Stimulated activated CD8-positive, alpha-beta memory T cell treated with anti-CD3 and anti-CD28 coated beads, Interleukin-7, amount 100 ng/mL, for 1 hour (primary cell): ENCODE measurements at places on chromosomes 3 and 15.

DNA sequence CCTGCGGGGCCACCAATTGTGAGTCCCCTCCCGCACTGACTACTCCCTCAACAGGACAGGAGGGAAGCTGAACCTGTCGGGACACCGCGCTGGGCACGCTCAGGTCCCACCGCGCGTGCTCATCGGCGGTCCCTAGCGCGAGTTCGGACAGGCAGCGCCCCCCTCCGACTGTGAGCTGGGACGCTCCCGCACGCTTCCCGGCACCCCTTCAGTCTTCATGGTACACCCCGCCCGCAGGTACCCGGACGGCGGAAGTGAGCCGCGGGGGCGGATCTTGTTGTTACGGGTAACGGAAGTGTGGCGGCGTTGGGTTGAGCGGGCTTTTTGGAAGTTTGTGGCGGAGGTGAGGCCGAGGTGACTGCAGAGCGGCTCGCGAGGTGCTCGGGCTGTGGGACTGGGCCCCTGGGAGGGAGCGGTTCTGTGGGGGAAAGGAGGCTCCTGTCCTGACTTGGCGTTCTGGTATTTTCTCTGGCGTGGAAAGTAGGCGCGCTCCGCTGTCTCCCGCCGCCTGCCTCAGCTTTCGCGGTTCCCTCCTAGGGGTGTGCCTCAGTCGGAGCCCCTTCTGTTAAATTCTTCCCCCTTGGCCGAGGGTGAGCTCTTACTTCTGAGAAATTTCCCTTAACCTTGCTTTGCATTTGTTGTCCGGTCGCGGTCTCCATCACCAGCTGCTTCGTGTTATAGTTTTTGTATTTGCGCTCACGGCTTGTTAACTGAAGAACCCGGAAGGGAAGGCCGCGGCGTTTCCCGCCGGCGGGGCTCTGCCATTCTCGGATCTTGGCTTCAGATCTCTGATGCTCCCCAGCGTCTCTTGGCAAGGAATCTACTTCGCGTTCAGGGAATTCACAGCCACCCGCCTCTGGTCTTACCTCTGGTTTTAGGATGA, at the start of gene FANCI:
Gene FANCI (plus strand): TSS at position 289 of the 883 bp plus-strand sequence. CDS start 3,669 bp downstream, outside the sequence.
- DNase-seq = peak; percentile 95

- no peak for DNase-seq
These were observed 14.9 kb upstream of the RBSN start for GRCh38 chr3:15113884-15114283.

GRCh38 chr15:52104532-52105004, 8.0 kb downstream of the BCL2L10 start:
- no peak for DNase-seq

DNA sequence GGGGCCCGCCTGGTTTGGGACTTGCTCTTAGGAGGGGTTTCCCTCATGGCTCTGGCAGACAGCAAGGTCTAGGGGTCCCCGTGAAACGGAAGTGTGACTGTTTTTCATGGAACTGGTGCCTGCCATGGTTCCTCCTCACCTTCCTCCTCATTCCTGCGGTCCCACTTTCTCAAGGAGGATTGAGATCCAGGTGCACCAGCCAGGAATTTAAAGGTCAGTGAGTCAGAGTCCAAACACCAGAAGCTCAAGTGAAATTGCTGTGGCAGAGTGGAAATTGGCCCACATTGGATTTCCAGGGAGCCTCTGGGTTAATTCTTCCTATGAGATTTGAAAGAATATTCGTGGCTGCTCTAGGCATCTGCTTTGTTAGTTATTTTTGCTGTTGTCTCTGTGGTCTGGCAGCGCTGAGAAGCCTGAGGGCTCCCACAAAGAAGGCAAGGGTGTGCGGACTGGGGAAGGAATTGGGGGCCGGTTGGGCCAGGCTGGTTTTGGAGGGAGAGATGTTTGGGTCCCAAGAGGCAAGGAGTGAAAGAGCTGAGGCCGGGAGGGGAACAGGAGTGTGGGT, 60.4 kb upstream of the TNFAIP8L3 start:
- DNase-seq = no peak

DNA sequence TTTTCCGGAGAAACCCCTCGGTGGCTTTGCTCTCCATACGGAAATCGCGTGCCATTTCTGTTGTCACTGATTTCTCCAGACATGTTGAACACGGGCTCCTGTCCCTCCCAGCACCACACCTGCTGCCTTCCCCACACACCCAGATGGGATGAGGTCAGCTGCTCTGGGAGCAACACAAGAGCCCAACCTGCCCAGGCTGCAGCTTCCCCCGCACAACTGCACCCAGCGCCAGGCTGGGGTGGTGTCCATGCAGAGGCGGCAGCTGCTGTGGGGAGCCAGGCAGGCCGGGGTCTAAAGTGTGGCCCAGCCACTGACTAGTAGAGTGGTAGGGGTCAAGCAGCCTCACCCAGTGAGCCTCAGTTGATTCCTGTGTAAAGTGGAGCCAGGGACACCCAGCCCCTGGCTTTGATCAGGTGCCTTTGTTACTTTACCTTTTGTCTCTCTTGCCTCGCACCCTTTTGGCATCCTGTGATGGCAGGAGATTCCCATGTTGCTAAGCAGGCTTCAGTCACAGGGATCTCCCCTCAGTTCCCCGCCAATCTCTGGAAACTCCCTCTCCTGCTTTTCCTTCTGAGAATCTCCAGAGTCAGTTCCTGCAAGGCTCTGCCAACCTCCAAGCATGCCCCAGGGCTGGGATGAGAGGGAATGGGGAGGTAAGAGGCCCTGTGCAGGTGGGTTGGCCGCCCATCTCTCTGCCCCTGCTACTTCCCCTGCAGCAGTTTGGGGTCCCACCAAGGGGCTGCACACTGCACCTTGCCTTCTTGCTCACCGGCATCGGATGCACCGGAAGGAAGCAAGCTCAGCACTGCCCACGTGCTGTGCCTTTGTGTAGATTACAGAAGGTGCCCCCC, 91.8 kb upstream of the ALDH1A3 start:
- DNase-seq = no peak

- no peak for DNase-seq
These were observed 7.1 kb downstream of the RAB43 start for GRCh38 chr3:129114455-129114854.

DNA sequence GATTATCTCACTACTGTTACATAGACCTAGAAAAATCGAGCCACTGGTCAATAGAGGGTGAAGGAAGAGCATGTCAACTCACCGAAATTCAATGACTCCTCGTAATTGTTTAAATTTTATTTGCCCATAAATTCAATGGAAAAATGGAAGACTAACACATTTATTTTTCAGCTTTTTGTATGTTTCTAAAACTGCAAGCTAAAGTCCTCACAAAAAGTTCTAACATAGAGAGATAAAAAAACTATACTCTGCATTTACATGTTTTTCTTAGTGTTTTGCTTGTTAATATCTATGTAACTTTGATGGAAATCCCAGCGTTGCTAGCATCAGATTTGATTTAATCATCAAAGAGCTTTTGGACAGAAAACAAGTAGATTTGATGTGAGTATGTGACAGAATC, 6.8 kb downstream of the ARPP21 start:
- DNase-seq = no peak

GRCh38 chr3:112813723-112814171, 32.9 kb downstream of the CD200R1L start:
- DNase-seq = no peak

- DNase-seq = no peak
These were observed 39.0 kb upstream of the THRB start for GRCh38 chr3:24533561-24534193.

DNA sequence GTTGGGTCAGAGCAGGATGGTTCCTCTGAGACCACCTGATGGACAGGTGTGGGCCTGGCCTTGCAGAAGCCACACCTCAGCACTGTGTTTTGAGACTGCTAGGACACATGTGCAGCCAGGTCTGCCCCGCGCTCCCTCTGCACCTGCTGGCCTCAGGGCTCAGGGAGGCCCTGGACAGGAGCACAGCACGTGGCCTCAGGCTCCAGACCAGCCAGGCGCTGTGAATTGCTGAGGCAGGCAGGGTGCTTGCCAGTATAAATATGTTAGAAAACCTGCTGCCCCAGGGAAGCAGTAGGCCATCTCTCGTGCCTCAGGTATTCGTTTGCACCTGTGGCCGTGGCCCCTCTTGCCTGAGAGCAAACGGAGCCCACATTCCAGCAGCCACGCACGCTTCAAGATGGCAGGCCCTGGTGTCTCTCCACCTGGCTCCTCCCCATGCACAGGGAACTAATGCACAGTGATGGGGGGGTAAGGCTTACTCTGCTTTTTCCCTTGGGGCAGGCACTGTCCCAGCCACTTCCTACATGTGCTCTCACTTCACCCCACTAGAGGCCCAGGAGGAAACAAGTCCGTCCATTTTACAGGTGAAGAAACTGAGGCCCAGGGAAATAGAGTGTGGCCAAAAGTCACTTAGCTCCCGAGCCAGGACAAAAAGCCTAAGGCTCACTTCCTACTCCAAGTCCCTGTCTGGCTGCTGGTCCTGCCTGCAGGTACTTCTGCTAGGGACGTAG, 20.4 kb downstream of the SEC61A1 start:
- no peak for DNase-seq
